ENCODE measurements at places on chromosomes 5 and 9.

DNA sequence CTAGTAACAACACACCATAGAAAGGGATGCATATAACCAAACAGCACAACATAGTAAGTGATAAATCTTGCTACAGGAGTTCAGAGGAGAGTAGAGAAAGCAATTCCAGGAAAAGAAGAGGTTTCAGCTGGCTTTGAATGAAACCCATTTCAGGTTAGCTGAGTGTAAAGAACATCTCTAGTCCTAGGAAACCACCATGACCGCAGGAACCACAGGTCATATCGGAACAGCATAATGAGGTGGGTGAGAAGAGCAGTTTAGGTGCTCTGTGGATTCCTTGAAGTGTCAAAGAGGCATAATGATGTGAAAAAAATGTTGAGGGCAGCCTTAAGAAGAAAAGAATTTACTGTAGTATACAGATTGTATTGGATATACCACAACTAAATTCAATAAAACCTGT, 507.5 kb downstream of the MTRR start:
- DNase-seq, result no peak

GRCh38 chr5:141871870-141872269, 6.3 kb downstream of the PCDH1 start:
- no peak for DNase-seq

DNA sequence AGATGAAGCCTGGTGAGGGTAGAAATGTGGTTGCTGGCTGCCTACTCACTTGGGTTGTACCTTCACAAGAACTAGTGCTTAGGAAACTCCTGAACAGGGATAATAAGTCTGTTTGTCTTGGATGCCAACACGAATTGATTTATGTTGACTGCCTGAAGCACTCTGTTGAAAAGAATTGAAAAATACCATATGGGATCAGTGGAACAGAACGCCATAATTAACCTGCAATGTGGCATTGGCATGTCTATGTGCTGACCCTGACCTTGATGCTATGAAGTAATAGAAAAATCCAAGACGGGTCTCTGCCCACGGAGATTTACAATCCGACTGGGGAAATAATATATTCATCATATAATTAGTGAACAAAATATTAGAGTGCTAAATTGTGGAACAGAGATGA, 10.5 kb downstream of the LIX1 start:
- no peak for DNase-seq

DNA sequence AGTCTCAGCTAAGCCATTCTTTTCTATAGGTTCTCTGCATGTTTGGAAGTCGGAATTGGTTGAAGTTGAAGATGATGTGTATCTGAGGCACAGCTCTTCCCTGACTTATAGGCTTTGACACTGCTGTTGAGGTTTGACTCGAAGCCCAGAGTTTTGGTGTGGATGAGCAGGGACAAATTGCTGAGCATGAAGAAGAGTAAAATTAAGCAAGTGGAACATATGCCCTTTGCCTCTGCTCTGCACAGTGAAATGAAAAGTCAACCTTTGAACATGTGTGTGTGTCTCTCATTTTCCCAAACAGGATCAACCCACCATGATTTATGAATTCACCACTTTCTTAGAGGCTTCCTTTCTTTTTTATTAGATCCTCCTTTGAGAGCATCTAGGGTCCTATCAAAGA, 8.5 kb downstream of the HMHB1 start:
- DNase-seq, result no peak

DNA sequence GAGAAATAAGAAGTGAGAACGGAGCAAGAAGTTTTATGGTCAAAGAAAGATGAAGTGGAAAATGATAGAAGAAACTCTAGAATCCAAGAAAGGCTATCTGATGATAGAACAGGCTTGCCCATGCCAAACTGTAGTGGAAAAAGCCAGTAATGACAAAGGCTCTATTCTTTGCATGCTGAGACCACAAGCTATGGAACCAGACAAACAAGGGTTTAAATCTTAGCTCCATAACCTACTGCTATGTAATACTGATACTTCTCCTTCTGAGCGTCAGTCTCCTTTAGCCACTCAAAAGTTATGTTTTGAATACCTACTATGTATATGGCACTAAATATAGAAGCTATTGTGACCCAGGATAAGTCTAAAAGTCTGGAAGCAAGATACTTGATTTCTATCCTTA, 51.2 kb upstream of the TRIM32 start:
- DNase-seq, result no peak

- DNase-seq, result no peak
These were observed 26.1 kb upstream of the SEC16A start for GRCh38 chr9:136508729-136509500.

DNA sequence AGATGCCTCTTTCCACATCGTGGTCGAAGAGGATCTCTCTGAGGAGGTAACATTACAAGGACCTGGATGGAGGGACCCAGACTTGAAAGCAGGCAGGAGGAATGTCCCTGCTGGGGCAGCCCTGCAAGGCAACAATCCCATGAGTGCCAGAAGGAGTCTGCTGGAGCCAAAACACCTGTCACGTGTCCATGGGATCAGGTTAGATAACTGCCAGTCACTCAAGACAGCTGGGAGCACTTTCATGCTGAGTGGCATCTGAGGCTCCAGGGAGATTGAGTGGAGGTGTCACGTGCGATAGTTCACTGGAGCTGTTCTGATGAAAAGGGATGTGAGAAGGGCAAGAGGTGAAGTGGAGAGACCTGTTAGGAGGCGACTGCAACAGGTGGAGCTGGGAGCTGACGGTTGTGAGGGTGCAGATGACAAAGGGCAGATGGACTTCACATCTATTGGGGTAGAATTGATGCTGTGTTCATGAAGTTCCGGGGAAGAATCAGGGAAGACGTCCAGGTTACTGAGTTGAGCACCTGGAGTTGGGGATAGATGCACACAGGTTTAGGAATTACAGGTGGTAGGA, 68.4 kb downstream of the ICE1 start:
- no peak for DNase-seq

DNA sequence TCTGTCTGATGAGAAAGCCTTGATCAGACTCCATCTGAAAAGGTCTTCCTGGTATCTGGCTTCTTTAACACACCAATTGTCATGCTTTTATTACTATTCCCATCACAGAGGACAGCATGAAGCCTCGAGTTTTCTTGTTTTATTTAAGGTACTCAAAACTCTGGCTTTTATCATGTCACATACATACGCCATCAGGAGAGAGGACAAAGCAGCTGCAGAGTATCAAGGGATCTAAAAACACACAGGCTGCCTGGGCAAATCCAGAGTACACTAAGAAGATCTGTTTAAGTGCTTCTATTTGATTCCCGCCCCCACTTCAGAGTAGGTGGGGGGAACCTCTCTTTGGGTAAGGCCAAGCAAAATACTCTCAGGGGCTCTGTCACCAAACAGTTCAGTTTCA, 277.2 kb downstream of the SPOCK1 start:
- no peak for DNase-seq

DNA sequence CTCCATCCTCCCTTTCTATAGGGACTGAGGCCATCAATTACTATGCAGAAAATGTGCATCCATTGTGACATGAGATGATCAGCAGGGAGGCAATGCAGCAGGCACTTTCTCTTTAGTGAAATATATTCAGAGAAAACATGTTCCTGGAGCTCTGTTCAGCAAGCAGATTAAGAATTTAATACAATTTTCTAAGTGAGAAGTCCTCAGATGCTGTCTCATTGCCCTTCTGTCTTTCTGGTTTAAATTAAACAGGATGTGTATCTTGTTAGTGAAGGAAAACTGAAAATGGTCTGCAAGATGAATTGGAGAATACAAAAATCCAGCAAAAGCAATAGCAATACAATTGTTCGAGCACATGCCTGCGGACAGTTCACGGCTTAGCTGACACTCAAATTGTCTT, 445.8 kb upstream of the RIOK2 start:
- no peak for DNase-seq

GRCh38 chr9:32783168-32783891, at the start of gene TMEM215:
TSS of gene TMEM215 (plus strand) at chr9:32783540. CDS start at chr9:32784184, 644 bp downstream.
- DNase-seq, result peak; percentile 78

- no peak for DNase-seq
These were observed 195.1 kb upstream of the CDKN2B start for GRCh38 chr9:22204240-22204639.

DNA sequence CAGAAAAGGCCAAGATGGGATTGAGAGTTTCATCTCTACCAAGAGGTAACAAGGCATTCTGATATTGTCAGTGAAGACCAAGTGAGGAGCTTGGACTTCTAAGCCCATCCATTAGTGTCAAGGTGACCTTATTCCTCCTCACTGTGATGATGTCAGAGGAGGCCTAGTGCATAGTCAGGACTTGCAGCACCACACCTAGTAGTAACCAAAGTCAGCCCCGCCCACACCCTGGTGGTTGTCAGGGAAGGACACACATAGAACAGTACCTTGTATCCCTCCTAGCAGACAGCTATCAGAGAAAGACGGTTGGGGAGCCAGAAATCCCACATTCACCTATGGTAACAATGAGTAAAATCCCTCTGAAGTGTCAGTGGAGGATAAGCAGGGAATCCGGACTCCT, 111.7 kb downstream of the AP3B1 start:
- no peak for DNase-seq

Data from H9 (cell line).